ENCODE measurements at places on chromosomes 5 and 9.

- no peak for DNase-seq
These were observed 30.7 kb upstream of the GPR21 start for GRCh38 chr9:123002754-123003153.

GRCh38 chr5:159061179-159061796 is 38.4 kb downstream of the EBF1 start:
- no peak for DNase-seq

DNA sequence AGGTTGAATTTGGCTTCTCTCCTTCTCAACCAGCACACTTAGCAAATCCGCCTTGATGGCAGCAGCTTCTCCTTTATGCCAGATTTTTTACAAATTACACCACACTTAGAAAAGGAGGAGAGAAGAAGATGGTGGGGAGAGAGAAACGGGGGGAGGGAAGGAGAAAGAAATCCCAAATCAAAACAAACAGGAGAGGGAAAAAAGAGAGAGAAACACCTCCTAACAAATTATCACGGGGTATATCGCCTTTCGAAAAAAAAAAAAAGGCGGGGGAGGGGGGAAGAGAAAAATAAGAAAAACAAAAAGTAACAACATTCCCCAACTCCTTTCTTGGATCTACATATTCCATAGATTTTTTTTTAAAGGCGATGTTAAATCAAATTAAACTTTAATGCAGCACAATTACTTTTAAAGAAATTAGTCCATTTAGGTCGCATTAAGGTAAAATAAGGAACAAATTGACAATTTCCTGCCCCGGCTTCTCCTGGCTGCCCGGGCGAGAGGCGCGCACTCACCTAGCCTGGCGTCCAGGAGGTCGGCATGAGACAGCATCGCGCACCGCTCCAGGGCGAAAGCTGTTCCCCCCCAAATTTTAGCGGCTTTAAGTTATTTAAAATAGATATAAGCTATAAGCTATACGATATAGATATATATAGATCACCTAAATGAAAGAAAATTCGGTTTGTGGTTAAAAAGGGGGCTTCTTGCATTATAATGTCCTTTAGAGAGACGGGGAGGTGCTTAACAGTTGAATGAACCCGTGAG is at the start of gene OTP:
Gene OTP, minus strand, starts transcription at position 716 of the 765 bp plus-strand sequence. Its CDS starts 164 bp downstream, at position 552.
- DNase-seq = no peak

- no peak for DNase-seq
These were observed 3.6 kb downstream of the NKX2-5 start for GRCh38 chr5:173231381-173231766.

- no peak for DNase-seq
These were observed 322.2 kb downstream of the CEMIP2 start for GRCh38 chr9:71446106-71446472.

- DNase-seq = no peak
These were observed 122.2 kb upstream of the PTGER4 start for GRCh38 chr5:40557501-40557900.

- no peak for DNase-seq
These were observed 26.7 kb upstream of the ADAMTS2 start for GRCh38 chr5:179371681-179372680.

- no peak for DNase-seq
These were observed 3.0 kb upstream of the HRCT1 start for GRCh38 chr9:35903049-35903448.

- no peak for DNase-seq
These were observed 1.1 kb upstream of the NADK2 start for GRCh38 chr5:36242534-36243485.
